Head of caudate nucleus (tissue), 42 donors: ENCODE measurements at places on chromosomes 1 and 21.

- no peak for DNase-seq
These were observed 77.9 kb upstream of the NFIA start for GRCh38 chr1:61004262-61005003.

GRCh38 chr1:147204080-147204479 is 21.1 kb downstream of the FMO5 start:
- DNase-seq, result no peak

- no peak for DNase-seq
These were observed 75.2 kb downstream of the KIFAP3 start for GRCh38 chr1:169999331-169999741.

GRCh38 chr21:19683492-19683891 is 1279.9 kb upstream of the TMPRSS15 start:
- DNase-seq, result no peak

DNA sequence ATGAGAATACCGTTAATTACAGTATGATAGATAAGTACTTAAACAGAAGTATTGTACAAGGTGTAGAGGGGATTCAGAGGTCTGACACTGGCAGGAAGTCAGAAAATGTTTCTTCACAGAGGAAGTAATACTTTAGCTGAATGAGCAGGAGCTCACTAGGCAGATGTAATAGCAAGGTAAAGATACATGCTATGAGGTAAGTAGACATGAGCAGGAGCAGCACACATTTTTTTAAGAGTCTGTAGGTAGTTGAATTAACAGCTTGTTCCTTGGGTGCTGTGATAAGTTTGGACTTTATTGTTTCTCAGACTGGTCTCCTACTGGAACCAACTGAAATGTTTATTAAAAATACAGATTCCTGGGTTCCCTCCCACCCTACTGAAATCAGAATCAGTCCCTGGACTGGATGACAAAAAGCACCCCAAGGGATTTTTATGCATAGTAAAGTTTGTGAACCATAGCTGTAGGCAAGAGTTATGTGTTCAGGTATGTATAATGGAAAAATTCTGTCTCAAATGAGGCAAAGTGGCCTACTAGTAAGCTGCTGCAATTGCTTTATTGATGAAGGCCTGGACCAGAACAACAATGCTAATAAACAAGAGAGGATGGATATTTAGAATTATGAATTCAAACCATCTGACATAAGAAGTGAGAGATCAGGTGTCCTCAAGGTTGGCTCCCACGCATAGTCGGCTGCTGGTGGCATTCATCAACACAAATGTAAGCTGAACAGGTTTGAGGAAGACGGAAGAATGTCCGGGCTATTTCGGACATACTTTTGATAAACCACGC is 902 bp downstream of the AP4B1 start:
- DNase-seq, result no peak

DNA sequence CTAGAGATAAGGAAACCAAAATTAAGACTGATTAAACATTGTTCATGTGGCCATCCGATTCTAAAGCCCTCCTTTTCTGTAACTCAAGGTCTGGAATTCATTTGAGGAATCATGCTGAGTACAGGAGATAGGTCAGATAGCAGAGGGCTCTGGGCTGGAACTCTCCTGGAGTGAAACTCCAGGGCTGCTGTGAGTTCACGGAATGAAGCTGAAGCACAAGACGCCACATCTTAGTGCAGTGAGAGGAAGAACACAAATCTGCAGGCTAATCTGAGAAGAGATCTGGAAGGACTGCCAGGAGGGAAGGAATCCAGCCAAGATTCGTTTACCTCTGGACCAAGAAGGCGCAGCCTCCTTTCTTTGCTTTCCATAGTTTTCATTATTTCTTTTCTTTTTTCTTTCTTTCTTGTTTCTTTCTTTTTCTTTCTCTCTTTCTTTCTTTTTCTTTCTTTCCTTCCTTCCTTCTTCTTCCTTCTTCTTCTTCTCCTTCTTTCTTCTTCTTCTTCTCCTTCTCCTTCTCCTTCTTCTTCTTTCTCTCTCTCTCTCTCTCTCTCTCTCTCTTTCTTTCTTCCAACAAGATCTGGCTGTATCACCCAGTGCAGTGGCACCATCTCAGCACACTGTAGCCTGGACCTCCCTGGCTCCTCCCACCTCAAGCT is 74.8 kb upstream of the ATP1B1 start:
- no peak for DNase-seq

DNA sequence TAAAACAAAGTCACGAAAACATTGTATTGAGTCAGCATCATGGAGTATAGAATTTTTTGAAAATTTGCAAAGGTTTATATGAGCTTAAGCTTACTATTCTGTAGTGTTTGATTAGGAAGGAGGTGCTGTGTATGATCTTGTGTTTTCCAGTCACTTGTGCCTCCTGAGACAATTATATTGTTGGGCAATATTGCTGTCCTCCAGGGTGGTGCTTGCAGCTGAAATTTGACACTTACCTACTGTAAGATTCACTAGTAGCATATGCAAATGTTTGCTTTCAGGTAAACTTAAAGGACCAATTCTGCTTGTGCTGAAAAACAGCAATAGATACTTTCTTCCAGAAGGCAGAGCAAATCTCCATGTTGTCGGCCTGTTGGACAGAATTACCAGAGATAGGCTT is 268.0 kb downstream of the TGFB2 start:
- DNase-seq, result no peak

DNA sequence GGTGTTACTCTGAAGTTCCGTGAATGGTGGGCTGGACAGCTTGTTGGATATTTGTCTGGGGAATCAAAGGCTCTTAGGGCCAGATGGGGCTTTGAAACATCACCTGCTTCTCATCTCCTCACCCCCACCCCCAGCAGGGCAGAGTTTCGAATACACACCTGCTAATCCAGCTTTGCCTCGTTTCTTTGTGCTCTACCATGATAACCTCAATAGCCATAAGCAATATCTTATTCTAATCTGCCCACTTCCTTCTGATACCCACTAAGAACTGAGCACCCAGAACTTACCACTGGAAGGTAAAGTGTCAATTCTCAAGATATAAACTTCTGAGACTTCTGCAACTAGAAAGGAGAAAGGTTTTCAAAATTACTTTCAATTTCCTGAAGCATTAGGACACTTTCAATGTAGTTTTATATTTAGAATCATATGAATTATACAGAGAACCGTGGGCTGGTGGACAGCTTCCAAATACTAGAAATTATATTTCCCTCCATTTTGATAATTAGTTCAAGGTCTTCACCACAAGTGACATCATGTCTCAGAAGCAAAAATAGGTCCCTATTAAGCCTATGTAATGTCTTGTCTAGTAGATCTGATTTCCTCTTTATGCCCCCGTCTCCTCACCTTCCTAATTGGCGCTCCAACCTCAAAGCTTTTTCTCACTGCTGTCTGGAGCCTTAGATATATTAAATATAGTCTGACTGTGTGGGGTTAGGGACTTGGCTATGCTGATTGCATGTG is 64.4 kb upstream of the NEK2 start:
- DNase-seq, result no peak
